Dermis microvascular lymphatic vessel endothelial cell (primary cell): ENCODE measurements at places on chromosomes 2 and 18. TPM values are rescaled to one million over a fixed set of nuclear protein-coding genes. Genes with fewer than 3 reads are reported as not detected.

The CDH2 gene
- 0.90 and 1.8 TPM in 2 replicates for total RNA-seq

The TRAPPC8 gene
- total RNA-seq, result 57.9 and 58.5 TPM in 2 replicates

The YWHAQ gene
- total RNA-seq, result 188 and 199 TPM in 2 replicates

GRCh38 chr2:190670182-190670946, 21.5 kb downstream of the NAB1 start:
- no peak for DNase-seq

The STARD6 gene
- total RNA-seq, result 0.13 and 0.26 TPM in 2 replicates

The DTNA gene
- 0.90 and 1.9 TPM in 2 replicates for total RNA-seq

GRCh38 chr2:196284866-196285557, 113.6 kb upstream of the STK17B start:
- DNase-seq, result peak; percentile 47

DNA sequence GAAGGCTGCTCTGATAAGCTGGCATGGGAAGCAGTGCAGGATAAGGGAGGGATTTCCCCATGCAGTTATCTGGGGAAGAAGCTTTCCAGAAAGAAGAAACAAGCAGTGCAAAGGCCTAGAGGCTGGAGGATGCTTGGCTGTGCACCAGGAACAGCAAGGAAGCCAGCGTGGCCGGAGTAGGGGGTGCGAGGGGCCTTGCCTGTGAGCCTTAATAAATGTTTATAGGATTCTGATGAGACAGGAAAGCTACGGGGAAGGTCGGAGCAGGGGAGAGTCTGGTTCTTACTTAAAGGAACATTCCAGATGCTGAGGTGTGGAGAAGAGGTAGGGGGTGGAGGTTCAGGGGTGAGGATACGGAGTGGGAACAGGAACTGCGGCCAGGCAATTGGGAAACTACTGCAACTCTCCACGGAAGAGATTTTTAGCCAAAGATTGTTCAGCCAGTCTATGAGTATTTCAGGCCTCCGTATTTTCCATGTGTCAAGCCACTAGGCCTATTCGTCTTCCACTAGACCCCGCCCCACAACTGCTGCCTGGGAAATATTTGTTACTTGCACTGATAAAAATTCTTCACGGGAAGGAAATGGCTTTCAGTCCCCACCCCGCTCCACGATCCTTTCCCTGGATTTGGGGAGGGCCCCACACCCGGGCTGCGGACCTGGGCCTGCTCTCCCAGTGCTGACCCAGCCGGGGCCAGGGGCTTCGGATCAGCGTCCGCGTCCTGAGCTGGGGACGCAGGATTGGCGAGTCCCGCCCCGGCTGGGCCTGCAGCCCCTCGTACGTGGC, 516 bp downstream of the EIF2AK2 start:
- DNase-seq, result no peak

GRCh38 chr2:67904566-67904965, 158.2 kb downstream of the C1D start:
- no peak for DNase-seq

The PLEKHH2 gene
- total RNA-seq, result under 0.01 and 0.13 TPM in 2 replicates

The TYMS gene
- 27.6 and 33.8 TPM in 2 replicates for total RNA-seq

- DNase-seq, result no peak
These were observed 153.6 kb upstream of the DSEL start for GRCh38 chr18:67670024-67670543.

The LIMS4 gene
- 20.8 and 80.8 TPM in 2 replicates for total RNA-seq

GRCh38 chr2:167489325-167489724, 601.0 kb downstream of the XIRP2 start:
- DNase-seq, result no peak

The MAB21L4 gene
- total RNA-seq, result not detected in 2 replicates

The ANKRD30B gene
- total RNA-seq, result not detected in 2 replicates

The LINC00305 gene
- not detected in 2 replicates for total RNA-seq

DNA sequence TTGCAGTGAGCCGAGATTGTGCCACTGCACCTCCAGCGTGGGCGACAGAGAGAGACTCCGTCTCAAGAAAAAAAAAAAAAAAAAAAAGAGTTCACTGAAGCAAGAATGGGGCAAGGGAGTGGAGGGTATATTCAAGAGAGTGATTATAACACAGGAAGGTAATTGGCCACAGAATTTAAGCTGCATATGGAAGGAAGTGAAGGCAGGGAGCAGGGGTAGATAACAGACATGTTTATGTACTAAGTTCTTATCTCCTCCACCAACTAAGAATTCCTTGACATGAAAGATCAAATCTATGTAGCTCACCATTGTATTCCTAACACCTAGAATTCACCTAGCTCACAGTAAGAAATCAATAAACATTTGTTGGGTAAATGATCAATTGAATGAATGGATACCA, 37.3 kb downstream of the GKN2 start:
- no peak for DNase-seq
